ENCODE measurements at places on chromosomes 13 and 19.

DNA sequence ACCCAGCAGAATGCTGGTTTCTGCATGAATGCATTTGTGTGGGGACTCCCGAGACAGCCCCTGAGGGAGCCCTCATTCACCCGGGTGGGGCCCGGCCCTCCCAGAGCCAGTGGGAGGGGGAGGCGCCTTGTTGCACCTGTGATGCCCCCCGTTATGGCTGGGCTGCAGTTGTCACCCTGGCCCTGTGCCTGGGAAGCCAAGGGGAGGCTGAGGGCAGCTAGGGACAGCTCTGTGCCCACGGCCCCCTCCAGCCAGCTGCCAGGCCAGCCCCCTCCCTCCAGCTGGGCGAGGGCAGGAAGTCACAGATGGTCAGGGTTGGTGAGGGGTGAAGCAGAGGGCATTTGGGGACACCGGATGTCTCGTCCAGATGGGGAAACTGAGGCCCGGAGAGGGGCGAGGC, 26.1 kb downstream of the NFIC start:
- no peak for ATAC-seq

GRCh38 chr13:59837101-59837500, 326.6 kb downstream of the DIAPH3 start:
- no peak for ATAC-seq

- peak; percentile 58 for ATAC-seq
Measured at GRCh38 chr19:38831142-38831605, 420 bp downstream of the ECH1 start.

DNA sequence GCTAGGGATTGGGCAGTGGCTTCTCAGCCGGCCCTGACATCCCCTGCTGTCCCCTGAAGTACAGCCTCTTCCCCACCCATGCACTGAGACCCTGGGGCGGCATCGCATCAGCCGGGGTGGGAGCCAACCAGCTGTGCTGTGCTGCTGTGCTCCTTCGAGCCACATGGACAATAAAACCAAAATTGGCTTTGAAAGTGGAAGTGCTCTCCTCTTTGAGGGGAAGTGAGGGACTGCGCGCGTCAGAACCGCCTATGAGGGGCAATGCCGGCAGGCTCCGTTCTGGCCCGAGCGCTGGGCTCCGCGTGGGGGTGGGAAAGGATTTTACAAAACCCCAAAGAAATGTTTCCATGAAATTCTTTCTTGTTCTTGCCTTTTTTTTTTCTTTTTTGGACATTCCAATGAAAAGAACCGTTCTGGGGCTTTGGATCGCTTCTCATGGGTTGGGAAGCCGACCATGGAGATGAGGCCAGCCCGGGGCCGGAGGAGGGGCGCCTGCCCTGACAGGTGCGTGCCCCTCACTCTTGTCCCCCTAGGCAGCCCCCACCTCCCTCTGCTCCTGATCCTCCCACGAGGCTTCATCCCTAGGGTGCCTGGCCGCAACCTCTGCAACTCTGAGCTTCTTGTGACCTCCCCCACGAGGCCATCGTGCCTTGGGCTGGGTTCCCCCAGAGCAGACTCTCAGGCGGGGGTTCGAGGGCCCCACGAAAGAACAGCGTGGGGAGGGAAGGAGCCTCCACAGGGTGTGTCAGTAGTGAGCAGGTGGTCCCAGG, 22.6 kb downstream of the KLHL26 start:
- ATAC-seq: peak; percentile 28

DNA sequence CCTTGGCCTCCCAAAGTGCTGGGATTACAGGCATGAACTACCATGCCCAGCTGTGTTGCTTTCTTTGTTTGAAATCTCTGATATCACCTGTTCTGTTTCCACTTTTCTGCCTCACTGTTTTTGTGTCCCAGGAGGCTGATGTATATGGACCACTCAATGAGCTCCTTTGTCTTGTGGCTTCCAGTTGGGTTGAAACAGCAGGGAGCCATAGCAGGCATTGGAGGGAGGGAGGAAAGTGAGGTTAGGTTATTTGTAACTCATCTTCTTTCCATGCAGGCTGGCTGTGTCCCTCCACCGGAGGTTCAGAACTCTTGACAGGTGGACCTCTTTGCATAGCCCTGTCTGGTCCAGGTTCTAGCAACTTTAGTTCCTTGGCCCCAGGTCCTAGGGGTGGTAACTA, 6.1 kb upstream of the CYP4F22 start:
- ATAC-seq: no peak

DNA sequence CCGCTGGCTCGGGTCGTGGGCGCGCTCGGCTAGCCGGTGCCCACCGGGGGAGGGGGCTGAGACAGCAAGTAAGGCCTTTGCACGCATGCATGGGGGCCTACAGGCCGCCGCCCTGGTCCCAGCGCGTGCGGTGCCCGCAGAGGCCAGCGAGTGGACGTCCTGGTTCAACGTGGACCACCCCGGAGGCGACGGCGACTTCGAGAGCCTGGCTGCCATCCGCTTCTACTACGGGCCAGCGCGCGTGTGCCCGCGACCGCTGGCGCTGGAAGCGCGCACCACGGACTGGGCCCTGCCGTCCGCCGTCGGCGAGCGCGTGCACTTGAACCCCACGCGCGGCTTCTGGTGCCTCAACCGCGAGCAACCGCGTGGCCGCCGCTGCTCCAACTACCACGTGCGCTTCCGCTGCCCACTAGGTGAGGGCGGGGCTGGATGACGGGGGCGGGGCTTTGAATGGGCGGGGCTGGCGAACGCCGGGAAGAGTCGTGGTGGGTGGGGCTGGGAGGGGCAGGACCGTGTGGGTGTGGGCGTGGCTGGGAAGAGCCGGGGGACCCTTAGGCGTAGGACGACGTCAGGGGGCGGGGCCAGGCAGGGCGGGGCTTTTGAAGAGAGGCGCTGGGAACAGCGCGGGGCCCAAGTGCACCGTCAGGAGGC, 2.1 kb downstream of the CILP2 start:
- ATAC-seq: peak; percentile 28

- no peak for ATAC-seq
Measured at GRCh38 chr19:7994928-7995809, 10.3 kb downstream of the ELAVL1 start.

- ATAC-seq: no peak
Measured at GRCh38 chr13:86877441-86877840, 793.7 kb upstream of the SLITRK5 start.

DNA sequence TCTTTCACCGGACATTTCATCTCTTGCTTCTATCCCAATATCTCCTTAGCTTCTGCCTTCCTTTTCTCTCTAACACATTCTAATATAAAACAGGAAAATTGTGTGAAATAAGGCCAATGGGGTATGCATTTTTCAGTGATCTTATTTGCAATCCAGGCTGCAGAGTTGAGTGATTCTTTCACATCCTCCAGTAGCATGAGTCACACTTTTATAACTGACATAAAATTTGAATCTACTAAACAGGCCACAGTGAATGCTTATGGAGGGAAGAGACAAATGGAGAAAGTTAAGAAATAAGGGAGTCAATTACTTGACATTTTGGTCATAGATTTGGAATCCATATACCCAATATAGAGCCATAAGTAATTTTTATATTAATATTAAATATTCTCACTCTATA, 1037.0 kb upstream of the SPRY2 start:
- ATAC-seq: no peak

DNA sequence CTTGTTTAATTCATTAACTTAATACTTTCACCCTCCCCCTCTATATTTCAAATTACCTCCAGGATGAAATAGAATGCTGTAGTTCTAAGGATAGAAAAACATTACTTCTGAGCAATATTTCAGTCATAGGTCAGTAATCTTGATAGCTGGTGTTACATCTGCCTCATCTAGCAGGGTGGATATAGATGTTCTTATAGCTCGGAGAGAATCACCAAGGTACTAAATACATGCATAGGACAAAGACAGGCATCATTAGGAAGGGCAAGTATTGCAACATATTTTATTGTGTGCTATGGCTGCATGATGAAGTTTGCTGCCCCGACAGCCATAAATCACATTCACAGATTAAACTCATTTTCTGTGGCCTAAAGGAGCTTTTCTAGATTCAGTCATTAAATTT, 601.0 kb downstream of the FGF9 start:
- no peak for ATAC-seq

DNA sequence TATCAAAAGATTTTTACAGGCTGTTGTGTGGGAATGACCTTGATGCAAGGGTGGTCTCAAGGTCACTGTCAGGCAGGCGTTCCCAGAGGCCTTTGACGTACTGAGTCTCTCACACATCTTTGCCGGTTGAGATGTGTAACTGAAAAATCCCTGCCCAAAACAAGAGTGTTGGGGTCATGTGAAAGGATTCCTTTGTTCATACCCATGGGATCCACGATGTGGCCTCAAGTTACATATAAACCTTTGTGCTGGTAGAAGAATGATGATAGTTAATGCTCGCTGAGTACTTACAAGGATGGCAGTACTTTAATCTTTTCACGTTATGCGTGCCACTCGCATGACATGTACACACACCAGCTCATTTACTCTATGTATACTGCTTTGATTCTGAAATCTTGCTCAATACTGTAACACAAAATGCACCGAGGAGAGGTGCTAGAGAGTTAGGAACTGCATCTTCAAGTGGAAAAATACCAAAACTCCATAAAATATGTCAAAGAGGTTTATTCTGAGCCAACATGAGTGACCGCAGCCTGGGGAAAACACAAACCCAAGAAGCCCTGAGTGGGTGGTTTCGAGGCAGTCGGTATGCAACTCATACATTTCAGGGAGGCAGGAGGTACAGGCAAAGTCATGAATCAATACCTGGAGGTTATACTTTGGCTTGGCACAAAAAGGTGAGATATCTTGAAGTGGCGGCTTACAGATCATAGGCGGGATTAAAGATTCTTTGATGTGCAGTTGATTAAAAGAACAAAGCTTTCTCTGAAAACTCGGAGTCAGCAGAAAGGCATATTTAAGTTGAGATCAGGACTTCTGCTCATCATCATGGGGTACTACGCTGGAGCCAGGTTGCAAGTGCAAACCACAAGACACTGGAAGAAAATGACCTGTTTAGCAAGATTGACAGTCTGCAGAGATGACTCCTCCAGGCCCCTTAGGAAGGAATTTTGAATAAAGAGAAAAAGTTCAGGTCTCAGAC, 87.4 kb upstream of the ARHGEF7 start:
- no peak for ATAC-seq

DNA sequence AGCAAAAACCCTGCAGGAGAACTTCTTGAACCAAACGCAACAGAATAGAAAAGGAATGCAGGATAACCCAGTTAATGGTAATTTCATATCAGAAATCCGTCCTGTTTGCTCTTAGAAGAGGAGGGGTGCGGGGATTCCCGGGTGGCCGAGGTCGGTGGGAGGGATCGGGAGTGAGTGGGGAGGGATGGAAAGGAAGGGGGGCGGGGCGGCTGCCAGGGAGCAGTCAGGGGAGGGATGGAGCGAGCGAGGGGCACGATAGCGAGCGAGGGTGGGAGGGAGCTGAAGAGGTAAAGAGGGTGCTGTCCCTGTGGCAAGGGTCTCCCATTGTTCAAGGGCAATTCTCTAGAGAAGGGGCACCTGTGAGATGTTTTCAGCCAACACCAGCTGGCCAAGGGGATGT, 26.5 kb downstream of the CD177 start:
- ATAC-seq: no peak

All from gastroesophageal sphincter (tissue), 4 donors.